ENCODE measurements at places on chromosomes 12 and 14.

- no peak for DNase-seq
These were observed 18.7 kb downstream of the NOS1 start for GRCh38 chr12:117342682-117343081.

GRCh38 chr12:29591140-29592020 lies 93.9 kb upstream of the OVCH1 start:
- DNase-seq, result no peak

DNA sequence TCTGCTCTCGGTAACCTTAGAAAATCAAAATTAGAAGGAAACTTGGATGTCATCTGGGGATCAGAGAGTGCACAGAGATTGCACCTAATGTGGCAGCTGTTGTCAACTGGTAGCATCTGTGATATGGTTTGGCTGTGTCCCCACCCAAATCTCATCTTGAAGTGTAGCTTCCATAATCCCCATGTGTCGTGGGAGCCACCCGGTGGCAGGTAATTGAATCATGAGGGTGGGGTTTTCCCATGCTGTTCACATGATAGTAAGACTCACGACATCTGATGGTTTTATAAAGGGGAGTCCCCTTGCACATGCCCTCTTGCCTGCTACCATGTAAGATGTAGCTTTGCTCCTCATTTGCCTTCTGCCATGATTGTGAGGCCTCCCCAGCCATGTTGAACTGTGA lies 127.7 kb upstream of the SRRM4 start:
- DNase-seq, result no peak

DNA sequence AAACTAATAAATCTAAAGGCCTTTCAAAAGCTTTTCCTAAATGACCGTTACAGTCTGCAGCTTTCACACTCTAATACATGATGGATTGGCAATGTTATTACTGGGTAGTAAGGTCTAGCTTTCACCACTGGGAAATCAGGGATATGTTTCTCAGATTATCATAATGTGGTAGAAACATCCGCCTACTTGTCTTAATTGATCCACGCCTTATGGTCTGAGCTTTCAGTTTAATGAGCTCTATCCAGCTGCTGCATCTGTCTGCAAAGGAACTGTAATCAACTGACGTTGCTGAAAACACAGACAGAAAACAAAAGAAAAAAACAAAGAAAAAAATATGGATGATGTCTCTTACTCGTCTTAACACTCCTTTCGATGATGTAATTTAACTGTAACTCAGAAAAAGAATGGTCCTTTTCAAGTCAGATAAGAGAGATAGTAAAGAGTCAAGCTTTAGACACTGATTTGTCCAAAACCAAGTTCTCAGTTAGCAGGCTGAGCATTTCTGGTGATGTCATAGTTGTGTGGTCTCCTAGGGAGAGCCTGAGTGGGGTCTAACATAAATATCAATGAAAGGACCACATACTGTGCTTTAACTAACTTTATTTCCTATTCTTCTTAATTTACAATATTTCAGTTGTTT lies 85.9 kb downstream of the C2CD5 start:
- DNase-seq, result no peak

DNA sequence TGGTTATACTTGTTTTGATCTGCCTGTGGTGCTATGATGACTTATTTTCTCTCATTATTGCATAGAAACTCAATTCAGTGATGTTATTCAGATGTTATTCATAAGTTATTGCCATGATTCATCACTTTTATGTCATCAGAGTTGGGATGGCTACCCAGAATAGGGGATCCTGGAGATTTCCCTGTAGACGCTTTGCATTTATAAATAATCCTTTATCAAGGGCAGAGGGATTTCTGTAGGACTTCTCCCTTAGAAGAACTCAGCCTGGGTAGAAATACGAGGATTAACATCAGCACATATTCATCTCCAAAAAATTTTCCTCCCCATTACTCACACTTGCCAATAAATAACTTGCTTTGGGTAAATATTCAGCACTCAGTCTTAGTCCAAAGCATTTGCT lies 4.9 kb downstream of the GPRC5A start:
- no peak for DNase-seq

DNA sequence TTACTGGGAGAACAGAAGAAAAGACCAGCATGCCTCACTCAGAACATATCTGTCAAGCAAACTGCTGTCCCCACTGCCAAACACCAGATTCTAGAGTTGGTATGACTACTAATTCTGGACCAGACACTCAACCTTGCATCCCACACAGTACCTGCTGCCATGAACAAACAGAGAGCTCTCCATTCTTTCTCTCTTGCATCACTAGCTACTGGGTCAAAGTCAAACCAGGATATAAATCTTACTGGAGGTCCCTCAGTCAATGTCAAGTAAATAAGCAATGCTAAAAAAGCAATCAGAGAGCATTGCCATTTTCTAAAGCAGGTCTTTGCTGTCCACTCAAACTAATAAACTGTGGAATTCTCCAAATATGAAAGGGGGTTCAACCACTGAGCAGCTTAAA lies 452.4 kb upstream of the SEL1L start:
- no peak for DNase-seq

- DNase-seq, result no peak
These were observed 11.9 kb downstream of the DRAM1 start for GRCh38 chr12:101889211-101889752.

DNA sequence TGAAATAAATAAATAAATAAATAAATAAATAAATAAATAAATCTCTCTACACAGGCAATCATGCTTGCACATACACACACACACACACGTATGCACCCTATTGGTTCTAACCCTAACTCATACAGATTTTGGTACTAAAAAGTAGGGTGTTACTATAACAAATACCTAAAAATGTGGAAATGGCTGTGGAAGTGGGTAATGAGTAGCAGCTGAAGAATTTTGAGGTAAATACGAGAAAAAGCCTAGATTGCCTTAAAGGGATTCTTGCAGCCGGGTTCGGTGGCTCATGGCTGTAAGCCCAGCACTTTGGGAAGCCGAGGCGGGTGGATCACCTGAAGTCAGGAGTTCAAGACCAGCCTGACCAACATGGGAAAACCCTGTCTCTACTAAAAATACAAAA lies 15.7 kb upstream of the SLC2A3 start:
- no peak for DNase-seq

GRCh38 chr14:23115039-23115731 lies 3.9 kb downstream of the CEBPE start:
- no peak for DNase-seq

- no peak for DNase-seq
These were observed 12.6 kb downstream of the R3HDM2 start for GRCh38 chr12:57418255-57418654.

DNA sequence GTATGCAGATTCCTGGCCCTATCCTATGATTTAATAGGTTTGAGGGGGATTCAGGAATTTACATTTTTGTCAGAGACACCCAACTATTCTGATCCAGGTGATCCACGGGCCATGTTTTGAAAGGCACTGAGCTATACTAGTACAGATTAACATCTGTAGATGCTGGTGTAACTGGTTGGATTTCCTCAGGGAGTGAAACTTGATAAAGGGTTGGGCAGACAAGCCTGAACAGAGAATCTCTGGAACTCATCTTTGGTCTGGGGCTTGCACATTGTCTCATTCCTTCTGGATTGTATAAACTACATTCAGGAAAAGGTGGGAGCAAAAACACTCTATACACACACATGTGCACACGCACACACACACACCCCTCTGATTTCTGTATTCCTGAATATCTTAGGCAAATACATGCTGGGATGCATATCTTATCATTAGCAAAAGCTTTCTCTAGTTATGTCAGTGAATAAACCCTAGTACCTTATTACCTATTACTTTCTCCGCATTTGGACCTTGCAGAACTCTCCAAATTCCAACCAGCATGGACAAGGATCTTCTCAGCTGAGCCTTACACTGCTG lies 104.6 kb downstream of the SLC38A1 start:
- no peak for DNase-seq

GRCh38 chr14:77189479-77189878 lies 7.9 kb downstream of the TMEM63C start:
- no peak for DNase-seq

DNA sequence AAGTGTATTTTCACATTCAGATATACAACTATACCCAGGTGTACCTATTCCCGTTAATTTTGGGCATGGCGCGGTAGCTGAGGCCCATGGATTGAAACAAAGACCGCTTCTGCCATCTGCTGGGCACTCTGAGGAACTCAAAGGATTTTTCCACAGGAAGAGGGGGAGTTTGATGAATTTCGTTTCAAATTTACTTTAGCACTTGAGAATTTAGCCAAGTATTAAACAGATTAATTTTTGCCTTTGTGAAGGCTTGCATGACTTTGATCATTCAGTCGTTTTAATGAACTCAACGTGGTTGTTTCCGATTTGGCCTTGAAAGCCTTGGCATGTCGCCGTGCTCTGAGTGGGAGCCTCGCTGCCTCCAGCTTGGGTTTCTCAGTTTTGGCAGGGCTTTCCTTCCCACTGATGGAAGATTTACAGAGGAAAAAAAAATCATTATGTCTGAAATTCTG lies 153.2 kb upstream of the DDHD1 start:
- DNase-seq, result peak; percentile 58

- no peak for DNase-seq
These were observed 84.1 kb upstream of the TRAF3 start for GRCh38 chr14:102693006-102693755.

DNA sequence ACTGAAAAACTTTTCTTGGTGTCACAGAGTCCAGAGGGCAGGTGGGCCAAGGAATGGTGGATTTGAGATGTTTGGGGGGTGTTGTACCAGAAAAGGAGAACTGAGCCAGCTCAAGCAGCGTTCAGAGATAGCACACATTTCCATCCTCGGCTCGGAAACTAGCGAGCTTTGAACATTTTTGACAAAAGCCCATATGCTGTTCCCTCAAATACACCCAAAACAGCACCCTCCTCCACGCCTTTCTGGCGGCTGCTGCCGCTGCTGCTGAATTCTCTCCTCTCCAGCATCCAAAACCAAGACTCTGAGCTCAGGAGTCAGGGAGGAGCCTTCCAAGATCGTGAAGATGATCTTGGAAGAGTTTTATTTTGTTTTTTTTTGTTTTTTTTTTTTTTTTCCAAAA lies 961 bp downstream of the SRRM4 start:
- DNase-seq, result no peak

DNA sequence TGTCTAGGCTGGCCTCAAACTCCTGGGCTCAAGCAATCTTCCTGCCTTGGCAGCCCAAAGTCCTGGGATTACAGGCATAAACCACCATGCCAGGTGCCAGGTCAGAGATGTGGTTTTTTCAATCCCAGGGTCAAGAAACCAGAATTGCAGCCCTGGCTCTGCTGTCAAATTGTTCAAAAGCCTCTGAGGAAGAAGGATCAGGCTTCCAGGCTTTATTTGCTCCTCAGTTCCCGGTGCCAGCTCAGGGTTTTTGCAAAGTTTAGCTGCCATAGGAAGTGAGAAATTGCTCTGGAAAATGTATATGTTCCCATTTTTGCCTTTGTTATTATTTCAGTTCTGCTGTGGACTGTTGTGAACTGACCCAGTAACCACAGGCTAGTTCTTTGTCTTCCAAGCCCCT lies 28.7 kb downstream of the WNT5B start:
- no peak for DNase-seq

GRCh38 chr12:64890873-64891468 lies 66.5 kb downstream of the TBC1D30 start:
- peak; percentile 25 for DNase-seq

DNA sequence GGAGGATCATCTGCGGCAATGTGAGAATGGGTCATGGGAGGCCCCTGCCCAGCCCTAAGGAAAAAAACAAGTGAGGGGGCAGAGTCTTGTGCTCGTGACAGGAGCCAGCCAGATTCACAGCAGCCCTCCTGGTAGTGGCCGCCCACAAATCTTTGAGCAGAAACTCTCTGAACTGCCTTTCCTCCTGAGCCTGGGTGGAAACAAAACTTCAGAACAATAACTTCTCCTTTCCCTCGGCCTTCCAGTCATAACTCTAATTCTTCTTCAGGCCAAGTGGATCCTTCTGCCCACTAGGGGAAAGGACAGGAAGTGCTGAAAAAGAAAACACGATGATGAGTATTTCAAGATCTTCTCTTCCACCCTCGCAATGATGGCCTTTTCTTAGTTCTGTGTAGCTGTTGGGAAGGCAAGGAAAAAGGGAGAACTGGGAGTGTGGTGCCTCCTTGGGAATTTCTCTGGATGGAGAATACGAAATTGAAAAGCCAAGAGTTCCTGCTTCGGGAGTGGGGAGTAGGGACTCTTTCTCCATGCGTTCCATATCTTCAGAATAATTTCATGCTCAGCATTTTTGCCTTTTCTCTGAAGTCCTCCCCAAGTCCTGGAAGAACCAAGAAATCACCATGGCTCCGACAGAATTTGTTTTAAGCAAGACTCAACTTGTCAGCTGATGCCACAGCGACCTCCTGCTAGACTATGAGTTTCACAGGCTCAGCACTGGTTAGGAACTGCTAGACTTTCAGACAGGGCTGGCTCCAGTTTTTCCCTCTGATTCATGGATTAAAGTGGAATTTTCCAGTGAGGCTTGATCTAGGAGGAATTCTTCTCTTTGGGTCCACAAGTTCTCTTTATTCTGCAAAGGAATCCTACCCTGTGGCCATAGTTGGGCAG lies 188.9 kb downstream of the CAND1 start:
- no peak for DNase-seq

DNA sequence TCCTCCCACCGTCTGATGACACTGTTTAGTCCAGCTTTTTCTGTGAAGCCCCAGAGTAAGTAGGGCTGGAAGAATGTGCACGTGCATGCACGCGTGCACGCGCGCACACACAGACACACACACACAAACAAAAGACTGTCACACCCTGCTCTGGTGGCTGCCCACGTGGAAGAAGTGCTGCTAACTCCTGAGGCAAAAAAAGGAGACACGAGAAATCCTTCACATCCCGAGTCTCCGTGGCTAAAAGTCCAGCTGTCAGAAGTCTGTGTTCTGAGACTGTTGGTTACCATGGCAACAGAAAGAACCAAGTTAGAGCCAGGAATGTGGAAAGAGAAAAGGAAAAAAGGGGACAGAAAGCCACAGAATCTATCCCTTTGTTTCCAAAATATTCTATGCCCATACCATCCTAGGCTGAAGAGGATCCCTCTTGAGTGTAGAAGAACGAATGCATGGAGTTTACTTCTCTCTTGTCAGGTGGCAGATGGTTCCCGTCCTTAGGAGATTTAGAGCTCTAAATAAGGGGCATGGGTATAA lies 1.6 kb upstream of the C12orf71 start:
- no peak for DNase-seq

DNA sequence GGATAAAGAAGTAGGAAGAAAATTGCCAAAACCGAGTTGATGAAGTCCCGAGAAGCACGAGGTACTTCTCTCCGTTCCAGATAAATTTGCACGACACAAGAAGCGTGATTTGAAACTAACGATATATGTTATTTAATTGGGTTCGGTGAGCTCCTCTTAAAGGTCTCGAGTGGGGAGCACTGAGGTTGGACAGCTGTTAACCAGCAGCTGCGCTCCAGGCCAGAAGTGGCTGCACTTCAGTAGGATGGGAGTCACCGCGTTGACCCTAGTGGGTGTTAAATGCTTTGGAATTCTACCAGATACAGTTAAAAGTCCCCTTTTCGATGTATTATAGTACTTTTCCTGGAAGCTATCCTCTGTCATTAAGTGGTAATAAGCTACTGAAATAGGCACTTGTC lies 953 bp upstream of the DCAF5 start:
- DNase-seq, result no peak

Data from NCI-H1417 treated with DMSO at 0.1 percent for 48 hours (cell line).